ENCODE measurements at places on chromosomes 6 and 20.

- DNase-seq = no peak
These were observed 194.2 kb upstream of the PHACTR1 start for GRCh38 chr6:12522347-12522746.

DNA sequence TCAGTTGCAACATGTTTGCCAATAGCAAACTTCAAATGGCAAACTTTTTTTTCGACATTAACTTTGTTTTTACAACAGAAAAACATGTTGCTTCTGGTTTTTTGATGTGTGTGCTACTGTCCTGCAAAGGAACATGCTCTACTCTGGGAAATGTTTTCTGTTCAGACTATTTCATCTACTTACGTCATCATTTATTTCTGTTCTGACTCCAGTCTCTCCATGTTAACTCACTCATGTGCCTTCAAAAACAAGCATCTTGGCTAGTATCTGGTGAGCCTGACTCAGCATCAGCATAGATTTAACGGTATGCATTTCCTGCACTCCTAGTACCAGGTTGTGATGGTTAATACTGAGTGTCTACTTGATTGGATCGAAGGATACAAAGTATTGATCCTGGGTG, 36.1 kb upstream of the MAP7 start:
- DNase-seq = no peak

GRCh38 chr6:147255948-147256674, 51.9 kb downstream of the STXBP5 start:
- no peak for DNase-seq

- DNase-seq = no peak
These were observed 7.4 kb downstream of the TINAG start for GRCh38 chr6:54315656-54316055.

DNA sequence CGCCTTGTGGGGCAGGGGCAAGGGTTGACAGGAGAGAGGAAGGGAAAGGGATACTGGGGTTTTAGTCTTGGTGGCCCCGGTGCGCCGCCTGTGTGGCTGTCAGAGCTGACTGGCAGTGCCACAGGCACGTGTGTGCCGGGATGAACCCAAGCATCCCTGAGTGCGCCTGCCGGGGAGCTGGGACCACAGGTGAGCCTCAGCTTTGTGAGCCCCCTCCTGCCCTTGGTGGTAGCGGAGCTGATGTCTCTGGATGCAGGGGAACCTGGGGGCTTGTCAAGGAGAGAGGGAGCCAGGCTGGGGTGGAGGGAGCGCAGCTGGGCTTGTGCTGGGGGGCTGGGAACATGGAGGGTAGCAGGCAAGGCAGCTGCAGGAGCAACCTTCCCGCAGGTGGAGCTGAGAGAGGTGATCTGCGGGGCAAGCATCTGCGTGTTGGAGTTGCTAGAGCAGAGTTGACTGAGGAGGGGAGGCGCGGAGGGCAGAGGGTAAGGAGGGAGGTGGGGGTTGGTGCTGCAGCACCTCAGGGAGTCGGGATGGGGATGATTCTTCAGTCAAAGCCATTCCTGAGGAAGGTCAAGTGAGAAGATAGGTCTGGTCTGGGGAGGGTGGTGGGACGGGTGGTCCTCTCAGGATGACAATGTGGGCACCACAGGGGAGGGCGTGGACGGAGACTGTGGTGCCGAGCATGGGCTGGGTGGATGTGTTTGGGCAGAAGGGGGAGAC, 28.1 kb downstream of the PYGB start:
- DNase-seq = no peak

- DNase-seq = no peak
These were observed 127.3 kb downstream of the BANF2 start for GRCh38 chr20:17827079-17827478.

DNA sequence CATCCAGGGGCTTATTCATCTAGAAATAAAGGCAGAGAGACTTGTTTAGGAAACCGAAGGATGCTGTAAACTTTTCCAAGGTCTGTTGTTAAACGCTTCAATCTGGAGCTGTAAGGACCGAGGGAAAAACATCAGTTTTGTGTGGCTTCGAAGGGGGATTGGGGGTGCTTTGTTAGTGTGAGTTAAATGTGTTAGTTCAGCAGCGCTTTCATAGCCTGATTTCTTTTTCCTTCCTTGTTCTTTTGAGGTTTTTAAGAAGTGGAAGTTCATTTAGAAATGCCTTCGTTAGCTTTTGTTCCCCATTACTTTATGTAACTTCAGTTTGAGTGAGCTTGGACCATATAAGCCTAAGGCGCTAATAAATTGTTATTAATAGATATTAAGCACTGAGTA, 1.5 kb downstream of the ANKS1A start:
- DNase-seq = no peak

DNA sequence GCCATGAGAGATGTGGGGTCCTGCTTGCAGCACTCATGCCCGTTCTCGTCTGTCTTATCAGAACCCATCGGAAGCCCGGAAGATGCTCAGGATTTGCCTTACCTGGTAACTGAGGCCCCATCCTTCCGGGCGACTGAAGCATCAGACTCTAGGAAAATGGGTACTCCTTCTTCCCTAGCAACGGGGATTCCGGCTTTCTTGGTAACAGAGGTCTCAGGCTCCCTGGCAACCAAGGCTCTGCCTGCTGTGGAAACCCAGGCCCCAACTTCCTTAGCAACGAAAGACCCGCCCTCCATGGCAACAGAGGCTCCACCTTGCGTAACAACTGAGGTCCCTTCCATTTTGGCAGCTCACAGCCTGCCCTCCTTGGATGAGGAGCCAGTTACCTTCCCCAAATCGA, 8.3 kb downstream of the PI16 start:
- DNase-seq = peak; percentile 80

GRCh38 chr6:134278000-134278399, 39.9 kb downstream of the SGK1 start:
- DNase-seq = no peak

DNA sequence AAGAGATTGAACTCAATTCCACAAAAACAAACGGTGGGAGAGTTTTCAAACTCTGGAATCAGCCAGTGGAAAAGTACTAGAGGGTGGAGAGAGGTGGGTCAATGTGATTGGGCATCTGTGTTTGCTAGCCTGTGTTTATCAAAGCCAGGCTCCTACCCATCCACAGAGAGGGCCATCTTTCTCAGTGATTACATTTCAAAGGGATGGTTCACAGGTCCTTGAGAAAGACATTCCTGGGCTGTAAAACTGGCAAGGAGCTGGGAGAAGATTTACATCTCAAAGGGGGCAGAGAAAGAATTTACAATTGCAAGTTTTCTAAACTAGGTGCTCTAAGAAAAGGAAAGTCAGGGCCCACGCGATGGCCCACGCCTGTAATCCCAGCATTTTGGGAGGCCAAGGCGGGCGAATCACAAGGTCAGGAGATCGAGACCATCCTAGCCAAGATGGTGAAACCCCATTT, 146.8 kb upstream of the UST start:
- DNase-seq = no peak

- no peak for DNase-seq
These were observed 141.0 kb downstream of the MRPL14 start for GRCh38 chr6:43986177-43986825.

DNA sequence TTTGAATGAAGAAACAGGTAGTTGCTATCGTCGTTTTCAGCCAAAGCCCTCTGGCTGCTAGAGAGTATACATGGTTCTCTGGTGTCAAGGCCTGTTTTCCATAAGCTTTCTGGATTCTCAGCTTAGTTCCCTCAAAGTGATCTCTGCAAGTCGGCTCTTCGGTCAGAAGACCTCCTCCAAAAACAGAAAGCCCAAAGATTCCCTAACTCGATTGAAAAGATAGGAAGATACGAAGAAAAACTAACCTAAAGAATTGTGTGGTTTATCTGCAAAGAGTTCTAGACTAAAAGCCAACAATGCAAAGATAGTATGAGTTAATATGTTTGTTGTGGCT, 545 bp upstream of the ASCC3 start:
- DNase-seq = no peak

- DNase-seq = no peak
These were observed 405.9 kb upstream of the SULF2 start for GRCh38 chr20:48191200-48191599.

GRCh38 chr6:105603788-105604586, 201.1 kb upstream of the PREP start:
- DNase-seq = no peak

DNA sequence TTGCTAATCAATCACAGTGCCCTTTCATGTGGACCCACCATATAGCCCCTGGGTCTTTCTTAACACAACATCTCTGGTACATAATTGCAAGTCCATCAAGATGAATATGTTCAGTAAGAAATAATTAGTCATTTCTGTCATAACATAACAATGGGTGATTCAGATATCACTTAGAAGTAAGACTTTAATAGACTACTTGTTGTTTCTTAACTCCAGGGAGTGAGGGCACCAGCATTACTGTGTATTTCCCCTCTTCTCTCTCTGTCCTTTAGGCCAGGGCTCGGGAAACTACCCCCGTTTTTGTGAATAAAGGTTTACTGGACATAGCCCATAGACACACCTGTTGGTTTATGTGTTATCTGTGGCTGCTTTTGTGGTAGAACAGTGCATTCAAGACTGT, 123.5 kb downstream of the SLC24A3 start:
- no peak for DNase-seq

GRCh38 chr6:9136141-9136822, 700.9 kb upstream of the SLC35B3 start:
- DNase-seq = no peak

GRCh38 chr6:4078691-4079471, at the start of gene FAM217A:
Gene FAM217A, minus strand, starts transcription at chr6:4079137. Its CDS starts 1,723 bp downstream, at chr6:4077414.
- no peak for DNase-seq

- peak; percentile 70 for DNase-seq
These were observed 31.8 kb upstream of the PTPN1 start for GRCh38 chr20:50478162-50478990.

GRCh38 chr6:163637524-163637923, 223.0 kb downstream of the QKI start:
- no peak for DNase-seq

GRCh38 chr6:108531332-108531731, 29.4 kb upstream of the FOXO3 start:
- DNase-seq = no peak

- no peak for DNase-seq
These were observed 169.9 kb upstream of the HDDC2 start for GRCh38 chr6:125471667-125472066.

GRCh38 chr6:6008089-6008647, 1.4 kb upstream of the NRN1 start:
- DNase-seq = no peak

DNA sequence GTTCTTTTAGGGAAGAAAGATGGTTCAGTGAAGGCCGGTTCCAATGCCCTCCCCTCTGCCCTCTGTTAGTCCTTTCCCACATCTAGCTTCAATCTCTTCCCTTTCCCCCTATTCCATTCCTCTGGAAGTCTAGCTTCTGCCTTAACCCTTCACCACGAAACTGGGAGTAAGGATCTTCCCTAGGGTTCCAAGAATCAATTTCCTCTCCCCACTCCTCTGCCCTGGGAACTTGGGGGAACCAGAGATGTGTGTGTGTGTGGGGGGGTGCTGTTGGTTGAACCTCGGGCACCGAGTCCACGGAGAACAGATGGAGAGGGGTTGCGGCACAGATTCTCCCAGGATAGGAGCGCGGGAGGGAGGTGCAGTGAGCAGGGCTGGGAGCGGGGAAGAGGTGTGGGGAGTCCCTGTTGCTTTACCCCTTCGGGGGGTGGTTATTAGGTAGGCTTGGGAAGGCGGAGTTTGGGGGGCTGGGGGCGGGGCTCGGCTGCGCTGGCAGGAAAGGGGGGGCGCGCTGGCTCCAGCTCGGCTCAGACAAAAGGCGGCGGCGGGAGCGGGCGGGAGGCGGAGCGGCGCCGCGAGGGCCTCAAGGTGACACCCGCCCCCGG, at the start of gene TMEM151B:
Gene TMEM151B (plus strand): TSS at position 530 of the 605 bp plus-strand sequence. CDS start 293 bp downstream, outside the sequence.
- DNase-seq = no peak

Data from activated CD4-positive, alpha-beta T cell treated with anti-CD3 and anti-CD28 coated beads, Interleukin-2, amount 50 U/mL, for 1 hour (primary cell).